ENCODE measurements at places on chromosomes 7 and 10.

DNA sequence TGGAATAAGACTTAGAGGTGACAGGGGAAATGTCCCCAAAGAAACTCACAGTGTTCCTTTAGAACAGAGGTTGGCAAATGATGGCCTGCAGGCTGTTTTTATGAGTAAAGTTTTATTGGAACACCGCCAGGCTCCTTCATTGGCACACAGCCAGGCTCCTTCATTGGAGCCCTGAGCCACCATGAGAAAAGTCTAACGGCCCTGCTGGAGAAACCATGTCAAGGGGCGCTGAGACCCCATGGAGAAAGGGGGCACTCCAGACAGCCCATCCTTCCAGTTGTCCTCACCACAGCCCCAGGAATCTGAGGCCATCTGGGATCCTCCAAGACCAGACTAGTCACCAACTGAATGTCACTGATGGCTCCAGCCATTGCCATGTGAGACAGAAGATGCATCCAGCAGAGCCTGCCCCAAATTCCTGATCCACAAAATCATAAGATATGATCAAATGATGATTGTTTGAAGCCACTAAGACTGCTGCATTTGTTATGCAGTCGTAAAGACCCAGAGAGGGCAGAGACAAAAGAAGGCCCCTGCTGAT, 88.2 kb upstream of the GPR26 start:
- DNase-seq = no peak

GRCh38 chr7:70855373-70855772, 276.6 kb upstream of the GALNT17 start:
- no peak for DNase-seq

DNA sequence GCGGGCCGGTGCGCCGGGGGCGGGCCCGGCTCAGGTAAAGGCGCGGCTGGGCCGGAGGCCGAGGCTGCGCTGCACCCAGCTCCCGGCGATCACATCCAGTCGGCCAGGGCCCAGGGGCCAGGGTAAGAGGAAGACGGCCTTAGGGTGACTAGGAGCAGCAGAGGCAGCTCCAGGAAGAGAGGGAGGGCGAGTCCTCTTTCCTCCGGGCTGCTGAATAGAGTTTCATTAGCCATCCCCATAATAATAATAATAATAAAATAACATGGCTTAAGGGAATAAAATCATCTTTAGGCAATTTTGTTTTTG, 44.8 kb upstream of the CDK1 start:
- no peak for DNase-seq

DNA sequence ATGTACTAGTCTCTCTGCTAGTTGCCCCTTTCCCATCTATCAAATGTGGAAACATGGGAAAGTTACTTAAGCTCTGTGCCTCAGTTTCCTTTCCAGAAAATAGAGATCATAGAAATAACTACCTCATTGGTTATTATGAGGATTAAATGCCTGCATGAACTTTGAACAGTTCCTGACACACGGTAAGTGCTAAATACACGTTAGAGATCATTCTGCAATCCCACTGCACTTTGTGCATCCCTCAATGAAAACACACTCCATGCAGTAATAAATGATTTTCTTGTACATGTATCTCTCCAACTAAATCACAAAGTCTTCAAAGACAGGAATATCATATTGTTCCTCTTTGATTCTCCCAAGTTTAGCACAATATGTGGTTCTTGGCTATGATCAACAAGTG, 73.1 kb downstream of the PPP1R3C start:
- DNase-seq = no peak

GRCh38 chr10:72276013-72276387, 2.3 kb downstream of the DDIT4 start:
- DNase-seq = no peak

- no peak for DNase-seq
Measured at GRCh38 chr7:84529480-84530205, 335.1 kb upstream of the SEMA3A start.

- DNase-seq = no peak
Measured at GRCh38 chr7:157904866-157905570, 568.2 kb downstream of the DNAJB6 start.

DNA sequence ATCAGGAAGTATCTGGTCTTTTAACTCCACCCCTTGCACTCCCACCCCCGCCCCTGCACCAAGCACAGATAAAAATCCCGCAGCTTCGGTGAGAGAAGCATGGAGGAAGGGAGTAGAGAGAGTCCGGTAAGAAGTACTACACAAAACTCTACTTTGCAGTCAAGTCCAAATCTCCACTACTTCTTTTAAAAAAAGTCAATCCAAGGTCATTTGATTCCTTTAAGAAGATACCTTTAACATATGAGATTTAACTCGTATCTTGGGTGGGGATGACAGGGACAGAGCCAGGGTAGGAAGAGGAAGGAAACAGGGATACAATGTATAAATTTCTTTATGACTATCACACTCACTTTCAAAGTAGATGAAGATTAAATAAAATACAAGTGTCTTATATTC, 132.1 kb downstream of the NRBF2 start:
- DNase-seq = no peak

Measured in amygdala (tissue), 56 donors.